ENCODE measurements at places on chromosomes 6 and 20.

DNA sequence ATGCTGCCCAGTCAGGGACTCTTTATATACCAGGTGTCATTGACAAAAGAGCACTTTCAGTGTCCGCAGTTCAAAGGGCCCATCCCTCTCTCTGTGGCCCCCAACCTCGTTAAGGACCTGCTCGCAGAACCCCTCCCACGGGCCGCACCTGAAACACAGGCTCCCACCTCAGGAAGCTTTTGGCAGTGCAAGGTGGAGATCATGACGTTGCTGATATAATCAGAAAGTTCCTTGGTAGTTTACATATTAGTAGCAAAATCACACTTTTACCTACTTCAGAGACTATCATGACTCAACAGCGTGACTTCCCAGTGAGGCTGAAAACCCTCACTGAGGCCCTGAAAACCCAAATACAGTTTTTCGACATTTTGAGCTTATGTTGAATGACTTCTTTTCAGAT is 4.1 kb downstream of the TTLL2 start:
- DNase-seq: peak; percentile 20

GRCh38 chr6:251920-252319 is 40.4 kb upstream of the DUSP22 start:
- DNase-seq: no peak

DNA sequence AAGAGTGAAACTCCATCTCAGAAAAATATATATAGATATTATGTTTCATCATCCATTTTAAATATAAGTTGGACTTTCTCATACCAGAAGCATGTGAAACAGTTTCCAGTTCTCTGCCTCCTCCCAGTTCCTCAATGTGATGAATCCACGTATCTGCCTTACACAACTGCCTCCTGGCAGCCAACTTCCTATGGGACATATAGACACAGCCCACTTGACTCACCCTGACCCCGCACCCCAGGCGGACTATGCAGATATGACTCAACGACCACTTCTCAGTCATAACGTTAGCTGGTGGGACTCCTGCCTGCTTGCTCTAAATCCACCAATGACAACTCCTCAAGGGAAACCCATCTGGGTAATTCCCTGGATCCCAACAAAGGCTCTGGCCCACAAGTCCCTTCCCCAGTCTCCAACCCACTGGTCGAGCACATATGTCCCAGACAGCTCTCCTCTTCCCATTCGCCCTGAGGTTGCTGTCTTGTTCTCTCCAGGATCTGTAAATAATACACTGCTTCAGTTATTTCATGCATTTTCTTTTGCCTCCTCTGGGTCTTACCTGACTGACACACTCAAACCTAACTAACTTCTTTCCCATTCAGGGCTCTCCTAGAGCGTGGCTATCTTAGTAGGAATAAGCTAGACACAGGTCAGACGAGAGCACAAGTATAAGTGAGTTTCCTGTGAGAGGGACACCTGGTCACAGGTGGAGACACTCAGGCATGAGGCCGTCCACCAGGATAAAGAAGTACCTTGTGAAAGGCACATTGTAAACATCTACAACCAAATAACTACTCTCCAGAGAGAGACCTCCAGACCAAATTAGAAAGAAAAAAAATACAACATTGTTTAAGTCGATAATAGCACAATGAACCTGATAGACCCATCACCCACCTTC is 548.5 kb downstream of the CD83 start:
- DNase-seq: peak; percentile 33

DNA sequence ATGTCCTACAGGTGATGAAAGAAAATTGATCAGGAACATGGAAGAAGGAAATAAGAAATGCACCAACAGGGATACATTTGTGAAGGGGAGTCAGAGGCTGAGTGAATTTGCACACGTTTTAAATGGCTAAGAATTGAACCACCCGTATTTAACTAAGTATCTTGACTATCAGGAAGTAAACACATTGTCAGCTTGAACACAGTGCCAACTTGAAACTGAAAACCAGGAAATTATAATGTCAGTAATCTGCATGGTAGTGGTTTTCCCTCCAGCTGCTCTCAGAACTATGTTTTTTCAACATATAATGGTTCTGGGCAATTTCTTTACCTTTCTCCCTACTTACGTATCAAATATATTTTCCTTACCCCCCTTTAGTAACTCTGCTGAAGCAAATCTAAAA is 366.5 kb upstream of the POU3F2 start:
- DNase-seq: no peak

- no peak for DNase-seq
Observed at GRCh38 chr6:143971482-143972205, 36.4 kb downstream of the PLAGL1 start.

DNA sequence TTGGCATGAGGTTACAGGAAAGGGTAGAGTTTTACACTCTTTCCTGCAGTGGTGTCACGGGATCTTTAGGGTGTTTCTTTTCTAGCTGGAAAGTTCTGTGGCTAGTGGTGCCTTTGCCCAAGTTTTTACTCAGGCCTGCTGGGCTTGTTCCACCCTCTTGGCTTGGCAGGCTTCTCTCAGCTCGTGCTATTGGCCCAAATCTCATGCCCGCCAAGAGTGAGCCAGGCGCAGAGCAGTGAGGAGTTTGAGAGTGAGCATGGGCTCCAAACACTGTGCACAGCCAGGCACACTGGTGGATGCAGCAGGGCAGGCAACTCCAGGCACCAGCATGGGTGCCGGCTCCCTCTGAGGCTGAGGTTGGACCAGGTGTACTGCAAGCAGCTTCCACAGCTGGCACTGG is 206.5 kb downstream of the SAMD5 start:
- DNase-seq: no peak

DNA sequence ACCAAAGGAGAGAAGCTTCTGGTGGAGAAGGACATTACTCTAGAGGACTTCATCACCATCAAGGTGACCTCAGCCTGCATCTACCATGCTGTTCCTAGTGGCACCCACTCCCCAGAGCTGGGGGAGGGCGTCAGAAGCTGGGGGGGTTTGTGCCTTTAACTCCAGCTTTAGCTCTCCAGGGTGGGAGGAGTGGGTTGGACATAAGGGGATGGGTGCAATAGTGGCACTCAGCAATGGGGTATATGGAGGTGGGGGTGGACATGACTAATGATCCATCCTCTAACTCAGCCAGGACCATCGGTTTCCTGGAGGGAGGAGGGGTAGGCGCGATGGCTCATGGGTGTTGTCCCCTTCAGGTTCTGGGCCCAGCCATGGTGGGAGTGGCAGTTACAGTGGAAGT is 40.1 kb downstream of the SNRPB start:
- DNase-seq: no peak

DNA sequence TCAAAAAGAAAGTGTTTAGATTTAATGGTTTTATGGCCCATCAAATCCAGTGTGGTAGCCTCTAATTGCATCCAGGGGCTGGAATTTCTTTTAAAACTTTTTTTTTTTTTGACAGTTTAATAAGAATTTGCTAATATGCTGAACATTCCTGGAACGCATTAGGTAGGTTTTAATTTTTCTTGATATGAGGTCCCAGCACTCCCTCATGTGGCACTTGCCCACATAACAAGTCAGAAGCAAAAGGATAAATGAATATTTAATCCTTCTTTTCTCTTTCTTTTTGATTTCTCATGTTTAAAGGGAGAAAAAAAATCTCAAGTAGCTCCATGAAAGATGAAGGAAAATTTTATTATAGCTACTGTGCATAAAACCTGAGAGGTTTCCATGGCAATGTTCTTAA is 13.5 kb downstream of the HAO1 start:
- DNase-seq: no peak

GRCh38 chr6:138434925-138435324 is 30.9 kb downstream of the HEBP2 start:
- DNase-seq: no peak

GRCh38 chr20:63073738-63074065 is 66.9 kb upstream of the BHLHE23 start:
- no peak for DNase-seq

DNA sequence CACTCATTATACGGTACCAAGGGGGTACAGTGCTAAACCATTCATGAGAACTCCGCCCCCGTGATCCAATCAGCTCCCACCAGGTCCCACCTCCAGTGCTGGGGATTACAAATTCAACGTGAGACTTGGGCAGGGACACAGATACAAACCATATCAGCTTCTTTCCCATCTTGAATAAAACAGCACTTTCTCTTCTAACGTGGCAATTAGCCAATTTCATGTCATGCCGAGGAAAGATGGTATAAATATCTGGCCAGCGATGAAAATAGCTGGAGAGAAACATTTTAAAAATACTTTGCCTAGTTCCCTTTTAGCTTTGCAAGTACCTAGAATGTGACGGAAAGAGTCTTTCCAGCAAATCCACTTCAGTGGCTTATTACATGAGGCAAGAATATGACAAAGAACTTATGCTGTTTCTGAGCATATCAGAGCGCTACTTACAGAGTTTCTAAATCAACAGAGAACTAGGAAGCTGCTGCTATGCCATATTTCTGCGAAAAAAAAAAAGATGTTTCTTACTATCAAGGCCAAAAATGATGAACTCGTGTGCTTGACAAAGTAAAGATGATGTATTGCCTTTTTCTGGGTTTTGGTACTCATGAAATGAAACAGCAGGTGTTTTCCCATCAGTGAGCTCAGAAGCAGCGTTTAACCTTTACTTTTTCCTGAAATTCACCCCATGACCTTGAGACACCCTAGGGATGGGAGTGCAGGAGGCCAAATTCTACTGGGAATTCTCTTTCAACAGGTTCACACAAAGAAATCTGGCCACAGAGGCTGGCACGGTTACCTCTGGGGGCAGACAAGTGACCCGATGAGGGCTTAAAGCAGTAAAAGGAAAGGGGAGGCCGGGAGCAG is 37.9 kb downstream of the AGPAT4 start:
- no peak for DNase-seq

GRCh38 chr20:5401277-5401875 is 84.6 kb upstream of the PROKR2 start:
- no peak for DNase-seq

DNA sequence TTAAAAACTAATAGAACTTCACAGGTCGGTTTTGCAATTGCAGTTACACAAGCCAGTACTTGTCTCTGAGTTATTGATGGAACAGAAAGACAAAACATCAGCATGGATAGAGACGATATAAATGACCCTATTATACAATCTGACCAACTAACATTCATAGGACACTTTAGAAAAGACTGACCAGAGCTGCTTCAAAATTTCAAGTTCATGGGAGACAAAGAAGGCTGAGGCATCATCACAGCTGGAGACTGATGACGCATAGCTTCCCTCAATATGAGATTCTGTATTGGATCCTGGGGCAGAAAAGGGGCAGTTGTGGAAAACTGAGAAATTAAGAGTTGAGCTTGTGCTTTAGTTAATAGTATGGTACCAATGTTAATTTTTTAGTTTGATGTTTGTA is 174.0 kb downstream of the THBS2 start:
- DNase-seq: no peak

DNA sequence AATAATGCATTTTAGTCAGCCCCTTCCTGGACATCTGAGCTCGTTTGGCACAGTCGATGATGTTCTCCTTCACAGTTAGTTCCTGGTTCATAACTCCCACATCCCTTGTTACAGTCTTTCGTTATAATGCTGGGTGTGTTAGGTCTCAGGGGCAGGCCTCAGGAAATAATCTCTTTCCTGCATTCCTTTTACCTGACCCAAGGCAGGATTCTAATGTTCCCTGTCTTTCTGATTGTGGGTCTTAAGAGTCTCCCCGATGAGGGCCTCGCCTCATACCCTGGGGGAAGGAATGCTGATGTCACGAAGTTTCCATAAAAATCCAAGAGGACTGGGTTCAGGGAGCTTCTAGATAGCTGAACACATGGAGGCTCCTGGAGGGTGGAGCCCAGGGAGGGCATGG is 104.0 kb upstream of the CARMIL1 start:
- DNase-seq: no peak

GRCh38 chr6:48610846-48611245 is 499.8 kb upstream of the PTCHD4 start:
- DNase-seq: no peak

DNA sequence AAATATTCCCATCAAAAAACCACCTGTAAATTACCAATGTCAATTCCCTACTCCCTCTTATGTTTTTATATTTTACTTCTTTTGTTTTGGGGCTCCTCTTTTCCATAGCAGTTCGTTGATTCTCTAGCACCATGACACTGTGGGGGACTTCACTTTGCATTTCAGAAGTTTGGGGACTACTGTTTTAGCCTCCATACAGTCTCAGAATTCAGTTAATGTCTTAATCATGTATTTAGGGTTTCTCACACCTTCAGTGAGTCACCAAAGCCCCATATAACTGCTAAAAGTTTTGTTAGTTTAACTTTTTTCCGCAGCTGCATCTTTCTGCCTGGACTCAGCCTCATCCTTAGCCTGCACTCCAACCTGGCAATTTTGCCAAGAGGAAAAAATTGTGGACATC is 20.7 kb upstream of the AIG1 start:
- DNase-seq: no peak

- DNase-seq: no peak
Observed at GRCh38 chr6:15413466-15414234, 167.8 kb downstream of the JARID2 start.

DNA sequence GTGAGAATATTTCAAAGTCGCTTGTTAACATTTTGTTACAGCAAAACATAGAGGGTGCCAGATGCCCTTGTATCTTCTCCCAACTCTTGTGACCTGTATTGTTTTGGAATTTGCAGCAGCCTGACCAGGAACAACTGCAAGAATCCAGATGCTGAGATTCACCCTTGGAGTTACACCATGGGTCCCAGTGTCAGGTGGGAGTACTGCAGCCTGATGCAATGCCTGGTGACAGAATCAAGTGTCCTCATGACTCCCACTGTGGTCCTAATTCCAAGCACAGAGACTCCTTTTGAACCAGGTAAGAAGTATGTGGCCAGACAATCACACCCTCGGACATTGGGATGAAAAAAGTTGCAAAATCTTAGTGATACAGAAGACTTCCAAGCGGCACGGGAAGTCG is 79.6 kb upstream of the MAP3K4 start:
- no peak for DNase-seq

DNA sequence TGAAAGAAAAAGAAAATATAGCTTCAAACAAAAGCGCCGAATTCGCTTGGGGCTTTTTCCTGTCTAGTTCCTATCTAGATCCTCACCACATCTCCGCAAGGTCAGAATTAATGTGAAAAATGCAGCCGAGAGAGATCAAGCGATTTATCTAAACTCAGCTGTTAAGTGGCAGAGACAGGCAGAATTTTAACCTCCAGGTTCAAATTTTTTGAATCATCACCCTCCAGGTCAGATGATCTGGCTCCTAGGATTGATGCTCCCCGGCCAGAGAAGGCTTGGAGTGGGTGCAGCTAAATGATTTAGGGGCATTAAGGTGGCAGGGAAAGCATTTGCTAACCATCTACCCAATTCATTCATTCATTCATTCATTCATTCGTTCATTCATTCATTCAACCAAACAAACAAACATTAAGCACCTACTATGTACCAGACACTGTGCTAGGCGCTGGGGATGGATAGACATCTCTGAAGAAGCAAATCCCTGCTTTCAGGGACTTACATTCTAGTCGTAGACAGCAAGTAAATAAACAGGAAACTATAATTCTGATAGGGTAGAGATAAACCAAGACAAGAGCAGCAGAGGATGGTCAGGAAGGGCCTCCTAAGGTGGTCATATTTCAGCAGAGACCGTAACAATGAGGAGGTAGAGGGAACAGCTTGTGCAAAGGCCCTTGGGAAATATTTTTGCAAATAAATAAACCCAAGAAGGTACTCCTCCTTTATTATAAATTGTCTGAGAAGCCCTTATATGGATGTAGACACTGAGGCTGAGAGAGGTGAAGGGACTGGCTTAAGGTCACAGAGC is 672 bp upstream of the UBE2V1 start:
- DNase-seq: no peak

All from activated naive CD4-positive, alpha-beta T cell treated with Interleukin-2 at 50 U/mL for 16 hours (primary cell).